ENCODE measurements at places on chromosomes 3 and 15. TPM values are rescaled to one million over a fixed set of nuclear protein-coding genes. Genes with fewer than 3 reads are reported as not detected.

The IL12A gene
- total RNA-seq: 1.5 TPM

The CCDC9B gene
- 0.66 TPM for total RNA-seq

The TM4SF18 gene
- total RNA-seq: not detected

The PRKAR2A gene
- 27.5 TPM for total RNA-seq

The CASR gene
- not detected for total RNA-seq

The CCR5 gene
- 54.3 TPM for total RNA-seq

The VILL gene
- 18.4 TPM for total RNA-seq

The IDH2 gene
- total RNA-seq: 196 TPM

The ANKUB1 gene
- not detected for total RNA-seq

The FBXL22 gene
- 1.1 TPM for total RNA-seq

The SMCO1 gene
- not detected for total RNA-seq

The TMEM39A gene
- total RNA-seq: 50.4 TPM

The DUOXA2 gene
- total RNA-seq: not detected

The ZNF592 gene
- total RNA-seq: 42.6 TPM

The PTX3 gene
- total RNA-seq: not detected

The GOLGA6L4 gene
- 1.2 TPM for total RNA-seq

The CILP gene
- not detected for total RNA-seq

The ECE2 gene
- not detected for total RNA-seq

The COL7A1 gene
- 1.9 TPM for total RNA-seq

The NIT2 gene
- total RNA-seq: 45.5 TPM

The COX5A gene
- total RNA-seq: 205 TPM

The CMTM7 gene
- total RNA-seq: 65.3 TPM

The SCN11A gene
- 0.07 TPM for total RNA-seq

The DZIP1L gene
- total RNA-seq: 0.15 TPM

The NEK10 gene
- total RNA-seq: 1.4 TPM

The DPPA2 gene
- total RNA-seq: not detected

The CHRNB4 gene
- total RNA-seq: not detected

The NDN gene
- total RNA-seq: 3.8 TPM

The SLC22A14 gene
- not detected for total RNA-seq

The LOXL1 gene
- 1.0 TPM for total RNA-seq

The GPR149 gene
- total RNA-seq: not detected

The VPS8 gene
- 87.1 TPM for total RNA-seq

The C3orf85 gene
- not detected for total RNA-seq

The ZNF80 gene
- total RNA-seq: 0.39 TPM
